Activated T-helper 1 cell treated with anti-CD3 and anti-CD28 coated beads, Interleukin-2, amount 50 U/mL, for 16 hours (primary cell): ENCODE measurements at places on chromosomes 2 and 18.

DNA sequence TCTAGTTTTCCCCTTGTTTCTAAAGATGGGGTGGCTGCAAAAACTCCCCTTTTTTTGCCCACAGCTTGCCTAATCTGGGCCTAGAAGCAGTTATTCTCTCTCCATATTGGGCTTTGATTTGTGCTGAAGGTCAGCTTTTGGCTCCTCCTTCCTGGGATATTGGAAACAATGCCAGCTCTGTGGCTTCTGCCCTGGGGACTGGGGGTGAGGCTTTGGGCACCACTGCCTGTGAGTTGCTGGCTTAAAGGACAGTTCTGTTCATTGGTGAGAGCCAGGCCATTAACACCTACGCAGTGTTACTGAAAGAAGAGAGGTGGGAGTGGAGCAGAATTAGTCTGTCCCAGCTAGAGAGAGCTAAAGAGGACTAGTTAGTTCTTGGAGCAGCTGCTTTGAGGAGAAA is 4.3 kb downstream of the UBXN2A start:
- DNase-seq: no peak

DNA sequence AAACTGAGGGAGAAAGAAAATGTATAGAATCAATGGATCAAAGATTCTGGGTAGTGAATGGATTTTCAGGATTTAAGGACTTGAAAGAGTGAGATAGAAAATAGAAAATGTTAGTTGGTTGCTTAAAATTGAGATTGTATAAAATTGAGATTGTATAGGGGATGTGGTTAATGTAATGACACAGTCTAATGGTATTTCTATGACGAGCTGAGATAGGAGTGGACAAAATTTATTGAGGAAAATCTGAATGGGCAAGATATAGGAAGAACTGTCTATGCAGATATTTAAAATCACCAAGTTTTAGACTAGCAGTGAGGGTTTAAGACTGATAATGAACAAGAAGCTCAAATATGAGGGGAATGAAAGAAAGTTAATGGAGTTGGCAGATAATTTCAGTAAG is 406.6 kb downstream of the NYAP2 start:
- DNase-seq: no peak

DNA sequence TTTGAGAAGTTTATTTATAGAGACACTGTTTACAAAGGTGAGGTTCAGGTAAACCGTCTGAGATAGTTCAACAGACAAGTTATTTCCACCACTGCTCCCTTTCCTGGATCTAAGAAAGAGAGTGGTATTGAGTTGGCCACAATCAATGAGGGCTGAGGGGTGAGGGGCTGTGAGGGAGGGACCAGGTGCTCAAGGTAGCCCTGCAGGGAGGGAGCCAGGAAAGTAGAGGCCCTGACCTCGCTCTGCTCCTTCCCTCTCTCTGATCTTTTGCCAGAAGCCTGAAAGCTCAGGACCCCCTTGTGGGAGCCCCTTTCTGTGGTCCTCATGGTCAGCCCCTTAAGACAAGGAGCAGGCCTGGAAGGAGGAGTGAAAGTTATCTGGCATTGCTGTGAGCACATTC is 29.8 kb downstream of the COL4A3 start:
- DNase-seq: no peak

DNA sequence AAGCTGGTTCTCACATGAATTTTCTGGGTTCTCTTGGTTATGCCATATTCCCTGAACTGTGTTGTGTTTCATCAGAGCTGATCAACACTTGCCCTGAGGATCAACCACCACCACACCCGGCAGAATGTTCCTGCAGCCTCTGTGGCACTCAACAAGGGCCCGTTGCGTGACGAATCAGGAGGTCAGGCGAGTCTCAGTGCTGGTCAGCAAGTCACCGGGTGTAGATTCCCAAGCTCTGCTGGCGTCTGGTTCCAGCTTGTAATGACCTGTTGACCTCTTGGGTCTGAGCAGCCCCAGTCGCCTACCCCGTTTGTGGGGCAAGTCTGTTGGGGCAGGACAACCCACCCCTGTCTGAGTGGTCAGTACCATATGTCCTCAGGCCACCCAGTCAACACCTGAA is 46.0 kb downstream of the ADCY3 start:
- no peak for DNase-seq

GRCh38 chr2:133579274-133579673 is 11.0 kb upstream of the NCKAP5 start:
- no peak for DNase-seq

DNA sequence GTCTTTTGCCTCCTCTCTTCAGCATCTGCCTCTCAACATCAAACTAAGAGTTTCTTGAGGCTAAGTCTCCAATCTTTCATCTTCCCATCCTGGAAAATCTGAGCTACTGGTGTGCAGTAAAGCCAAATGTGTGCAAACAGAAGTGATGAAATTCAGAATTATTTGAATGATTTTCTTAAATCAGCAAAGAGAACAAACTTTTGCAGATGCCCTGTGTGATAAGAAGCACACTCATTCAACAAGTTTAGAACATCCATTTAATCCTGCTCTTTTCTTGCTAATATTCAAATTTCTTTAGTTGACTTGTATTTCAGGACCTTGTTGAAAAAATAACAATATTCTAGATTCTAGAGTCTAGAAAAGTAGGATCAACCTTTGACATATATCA is 1374.9 kb upstream of the CELF4 start:
- no peak for DNase-seq

GRCh38 chr18:24185805-24186204 is 46.9 kb downstream of the CABYR start:
- no peak for DNase-seq

GRCh38 chr2:120358734-120359465 is 13.0 kb downstream of the INHBB start:
- DNase-seq: no peak

- no peak for DNase-seq
Observed at GRCh38 chr18:74453016-74453566, 4.0 kb downstream of the DIPK1C start.

GRCh38 chr2:121159291-121160071 is 125.5 kb downstream of the TFCP2L1 start:
- DNase-seq: no peak

DNA sequence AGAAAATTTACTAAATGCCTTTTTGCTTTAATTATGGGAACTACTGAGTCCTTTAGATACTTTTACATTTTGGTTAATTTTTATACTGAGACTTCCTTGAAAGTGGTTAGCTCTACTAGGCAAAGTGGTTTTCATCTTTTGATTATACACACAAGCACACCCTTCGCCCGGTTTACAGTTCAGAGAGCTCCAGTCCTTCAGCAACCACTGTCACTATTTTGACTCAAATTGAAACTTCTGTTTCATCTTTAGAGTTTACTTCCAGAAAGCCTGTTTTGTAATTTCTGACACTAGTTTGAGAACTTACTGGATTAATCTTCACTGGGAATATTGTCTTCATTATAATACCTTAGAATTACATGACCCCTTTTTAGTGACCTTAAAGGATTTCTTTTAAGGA is 140.3 kb upstream of the FOSL2 start:
- no peak for DNase-seq

GRCh38 chr2:5690718-5691220 is 1.4 kb upstream of the SOX11 start:
- no peak for DNase-seq

- no peak for DNase-seq
Observed at GRCh38 chr2:23385351-23385747, 370 bp downstream of the KLHL29 start.

- no peak for DNase-seq
Observed at GRCh38 chr2:231111987-231112386, 12.9 kb downstream of the HTR2B start.

- no peak for DNase-seq
Observed at GRCh38 chr2:8986327-8986976, 17.0 kb downstream of the MBOAT2 start.

DNA sequence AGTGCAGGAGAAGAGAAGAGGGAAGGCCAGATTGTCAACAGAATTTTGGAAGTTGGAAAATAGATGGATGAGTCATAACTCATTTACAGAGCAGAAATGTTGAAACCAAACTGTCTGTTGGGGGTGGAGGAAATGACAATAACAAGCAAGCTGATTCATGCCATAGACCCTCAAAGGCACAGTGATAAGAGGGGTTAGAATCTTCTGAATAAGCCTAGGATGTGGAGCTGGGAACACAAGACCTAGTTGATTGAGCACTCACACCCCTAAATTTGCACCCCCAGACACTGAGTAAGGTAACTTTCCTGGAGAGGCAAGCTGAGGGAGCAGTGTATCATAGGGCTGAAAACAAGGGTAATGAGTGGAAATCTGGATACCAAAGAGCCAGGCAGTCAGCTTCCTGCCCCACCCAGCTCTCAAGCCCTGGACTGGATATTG is 141.4 kb downstream of the SCG2 start:
- DNase-seq: no peak

- DNase-seq: peak; percentile 32
Observed at GRCh38 chr2:230225486-230225885, at the start of gene SP140. Gene SP140, plus strand, starts transcription at chr2:230225736. Its CDS starts 109 bp downstream, at chr2:230225845.

DNA sequence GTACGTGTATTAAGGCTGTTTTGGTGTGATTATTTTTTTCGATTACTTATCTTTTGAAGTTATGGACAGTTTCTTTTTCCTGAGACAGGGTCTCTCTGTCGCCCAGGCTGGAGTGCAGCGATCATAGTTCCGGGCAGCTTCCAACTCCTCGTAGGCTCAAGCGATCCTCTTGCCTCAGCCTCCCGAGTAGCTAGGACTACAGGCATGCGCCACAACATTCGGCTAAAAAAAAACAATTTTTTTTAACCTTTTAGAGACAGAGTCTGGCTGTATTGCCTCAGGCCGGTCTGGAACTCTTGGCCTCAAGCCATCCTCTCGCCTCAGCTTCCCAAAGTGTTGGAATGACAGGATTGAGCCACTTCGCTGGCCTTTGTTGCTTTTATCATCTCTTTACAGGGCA is 945 bp downstream of the HAT1 start:
- DNase-seq: no peak

- DNase-seq: no peak
Observed at GRCh38 chr2:43495727-43496126, 100.1 kb downstream of the THADA start.

DNA sequence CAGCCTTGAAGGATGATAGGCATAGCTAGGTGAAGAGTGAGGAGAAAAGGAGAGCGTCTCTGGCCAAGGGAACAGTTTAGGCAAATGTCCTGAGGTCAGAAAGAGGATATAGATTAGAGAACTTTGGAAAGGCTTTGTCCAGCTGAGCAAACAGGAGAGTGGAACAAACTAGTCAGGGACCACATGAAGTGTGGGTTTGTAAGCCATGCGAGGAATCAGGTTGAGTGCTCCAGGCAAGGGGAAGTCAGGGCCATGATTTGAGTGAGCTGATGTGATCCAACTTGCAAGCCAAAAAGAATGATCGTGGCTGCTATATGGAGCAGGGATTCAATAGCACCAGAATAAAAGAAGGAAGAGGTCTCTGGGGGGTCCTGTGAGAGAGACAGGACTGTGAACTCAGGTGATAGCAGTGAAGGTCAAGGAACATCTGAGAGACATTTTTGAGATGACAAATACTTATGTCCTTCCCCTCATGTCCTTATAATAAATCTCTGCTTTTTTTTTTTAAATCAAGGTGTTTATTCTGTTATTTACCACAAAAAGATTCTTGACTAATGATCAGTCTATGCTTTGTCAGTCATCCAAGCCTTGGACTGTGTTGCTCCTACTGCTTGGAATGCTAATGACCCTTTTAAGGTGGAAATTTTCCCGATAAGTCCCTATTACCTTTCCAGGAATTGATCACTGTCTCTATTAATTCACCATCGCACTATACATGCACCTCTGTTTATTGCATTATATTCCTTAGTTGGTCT is 472.6 kb downstream of the TXNL1 start:
- DNase-seq: no peak

GRCh38 chr2:38489846-38490245 is 112.8 kb upstream of the ATL2 start:
- DNase-seq: no peak

- no peak for DNase-seq
Observed at GRCh38 chr2:213016984-213017351, 134.4 kb downstream of the IKZF2 start.

DNA sequence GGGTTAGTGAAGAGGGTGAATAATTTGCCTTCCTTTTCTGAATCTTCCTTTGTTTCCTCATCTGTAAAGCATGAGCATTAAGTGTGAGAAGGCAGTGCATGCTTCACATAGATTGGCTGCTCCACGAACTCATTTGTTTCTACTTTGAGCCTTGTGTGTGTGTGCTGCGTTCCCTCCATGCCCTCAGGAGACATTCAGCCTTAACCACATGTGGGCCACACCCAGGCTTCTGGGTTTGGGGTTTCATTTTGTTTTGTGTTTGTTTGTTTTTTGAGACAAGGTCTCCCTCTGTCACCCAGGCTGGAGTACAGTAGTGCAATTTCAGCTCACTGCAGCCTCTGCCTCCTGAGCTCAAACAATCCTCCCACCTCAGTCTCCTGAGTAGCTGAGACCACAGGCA is 843.3 kb downstream of the GALR1 start:
- DNase-seq: no peak

DNA sequence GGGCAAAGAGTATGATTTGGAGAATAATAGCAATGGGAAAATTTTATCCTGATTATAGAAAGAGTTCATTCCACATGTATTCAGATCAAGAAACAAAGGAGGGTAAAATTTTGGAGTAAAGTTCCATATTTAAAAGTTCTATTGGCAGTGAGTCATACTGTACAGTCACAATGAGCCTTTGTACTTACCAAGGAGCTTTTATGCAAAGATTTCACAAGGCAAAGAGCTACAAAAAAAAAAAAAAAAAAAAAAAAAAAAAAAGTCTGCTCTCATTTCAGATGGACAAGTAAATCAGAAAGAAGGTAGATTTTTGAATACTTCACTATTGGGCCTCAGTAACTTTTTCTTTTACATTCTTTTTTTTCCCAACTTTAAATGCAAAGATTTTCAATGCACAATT is 1802.2 kb upstream of the PIK3C3 start:
- DNase-seq: no peak

GRCh38 chr2:28780496-28780895 is 28.9 kb downstream of the PPP1CB start:
- no peak for DNase-seq

DNA sequence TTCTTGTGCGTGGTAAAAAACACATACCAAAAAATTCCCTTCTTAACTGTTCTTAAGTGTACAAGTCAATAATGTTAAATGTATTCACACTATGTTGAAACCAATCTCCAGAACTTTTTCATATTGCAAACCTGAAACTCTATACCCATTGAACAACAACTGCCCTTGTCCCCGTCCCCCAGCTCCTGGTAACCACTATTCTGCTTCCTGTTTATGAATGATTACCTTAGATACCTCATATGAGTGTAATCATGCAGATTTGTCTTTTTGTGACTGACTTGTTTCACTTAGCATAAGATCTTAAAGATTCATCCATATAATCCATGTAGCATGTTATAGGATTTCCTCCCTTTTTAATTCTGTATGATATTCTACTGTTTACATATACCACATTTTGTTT is 59.9 kb downstream of the NAT8 start:
- no peak for DNase-seq

- DNase-seq: no peak
Observed at GRCh38 chr18:28112056-28112470, 64.9 kb downstream of the CDH2 start.

DNA sequence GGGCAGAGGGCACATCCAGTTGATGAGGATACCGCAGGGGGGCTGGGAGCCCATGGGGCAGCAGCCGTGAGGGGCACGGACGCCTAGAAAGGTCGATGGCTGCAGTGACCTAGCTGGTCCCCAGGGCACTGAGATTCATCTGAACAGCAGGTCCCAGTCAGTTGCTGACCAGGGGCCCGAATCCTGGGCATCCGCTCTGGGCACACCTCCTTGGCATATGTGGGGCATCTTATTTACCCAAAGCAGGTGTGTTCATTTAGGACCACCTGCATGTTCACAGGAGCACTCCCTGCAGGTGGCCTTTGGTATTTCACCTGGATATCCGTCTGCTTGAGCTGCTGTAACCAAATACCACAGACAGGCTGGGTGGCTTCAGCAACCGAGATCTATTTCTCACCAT is 72.0 kb upstream of the ODC1 start:
- no peak for DNase-seq
